ENCODE measurements at places on chromosomes 1 and 21.

- DNase-seq = no peak
These were observed 125.2 kb upstream of the DPYD start for GRCh38 chr1:98045767-98046641.

DNA sequence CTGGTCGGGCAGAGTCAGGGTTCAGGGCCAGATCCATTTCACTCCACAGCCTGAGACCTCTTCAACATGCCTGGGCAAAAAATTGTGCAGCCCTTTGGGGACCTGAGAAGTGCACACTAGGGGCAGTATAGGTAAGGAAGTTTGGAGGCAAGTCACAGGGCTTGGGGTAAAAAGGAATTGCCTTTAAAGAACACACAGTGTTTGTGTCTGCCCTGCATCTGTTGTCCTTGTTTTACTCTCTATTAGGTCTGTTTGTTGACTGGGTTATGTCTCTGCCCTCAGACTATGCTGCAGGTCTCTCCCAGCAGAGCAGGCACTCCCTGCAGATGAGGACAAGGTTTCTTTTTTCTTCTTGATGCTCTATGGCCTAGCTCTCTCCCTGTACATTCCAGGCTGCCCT is 22.0 kb downstream of the LDLRAD2 start:
- DNase-seq = no peak

GRCh38 chr1:151710187-151710840 is 6.3 kb downstream of the CELF3 start:
- no peak for DNase-seq

DNA sequence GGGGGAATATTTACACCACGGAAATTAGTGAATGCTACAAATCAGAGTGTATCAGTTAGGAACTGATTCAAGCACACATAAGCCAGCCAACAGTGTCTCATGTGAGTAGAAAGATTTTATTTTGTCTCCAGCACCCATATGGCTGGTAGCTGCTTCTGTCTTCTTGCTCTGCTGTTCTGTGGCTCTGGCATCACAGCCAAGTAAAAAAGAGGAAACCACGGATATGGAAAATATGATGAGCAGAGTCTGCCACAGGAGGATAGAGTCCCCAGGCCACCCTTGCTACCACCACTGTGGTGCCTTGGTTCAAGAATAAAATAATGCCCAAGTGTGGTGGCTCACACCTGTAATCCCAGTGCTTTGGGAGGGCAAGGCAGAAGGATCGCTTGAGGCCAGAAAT is 53.6 kb upstream of the SPOCD1 start:
- no peak for DNase-seq

DNA sequence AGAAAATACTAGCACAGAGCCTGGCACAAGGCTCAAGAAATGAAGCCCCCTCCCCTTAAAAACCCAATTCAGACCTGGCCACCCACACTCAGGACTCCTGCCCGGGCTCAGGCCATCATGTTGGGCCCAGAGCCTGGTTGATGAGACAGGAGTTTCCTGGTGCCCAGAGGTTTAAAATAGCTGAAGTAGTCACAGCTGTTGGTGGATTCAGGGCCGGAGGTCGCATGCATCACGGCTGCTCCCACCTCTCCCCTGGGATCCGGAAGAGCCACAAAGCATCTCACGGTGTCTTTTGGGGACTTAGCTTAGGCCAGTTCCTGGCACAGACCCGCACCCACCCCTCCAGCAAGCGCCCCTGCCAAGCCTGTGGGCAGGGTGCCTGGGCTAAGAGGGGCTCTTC is 2.6 kb upstream of the PADI2 start:
- no peak for DNase-seq

GRCh38 chr1:177069490-177069889 is 95.0 kb downstream of the ASTN1 start:
- DNase-seq = no peak

- no peak for DNase-seq
These were observed 49.7 kb upstream of the RAP1A start for GRCh38 chr1:111569913-111570312.

DNA sequence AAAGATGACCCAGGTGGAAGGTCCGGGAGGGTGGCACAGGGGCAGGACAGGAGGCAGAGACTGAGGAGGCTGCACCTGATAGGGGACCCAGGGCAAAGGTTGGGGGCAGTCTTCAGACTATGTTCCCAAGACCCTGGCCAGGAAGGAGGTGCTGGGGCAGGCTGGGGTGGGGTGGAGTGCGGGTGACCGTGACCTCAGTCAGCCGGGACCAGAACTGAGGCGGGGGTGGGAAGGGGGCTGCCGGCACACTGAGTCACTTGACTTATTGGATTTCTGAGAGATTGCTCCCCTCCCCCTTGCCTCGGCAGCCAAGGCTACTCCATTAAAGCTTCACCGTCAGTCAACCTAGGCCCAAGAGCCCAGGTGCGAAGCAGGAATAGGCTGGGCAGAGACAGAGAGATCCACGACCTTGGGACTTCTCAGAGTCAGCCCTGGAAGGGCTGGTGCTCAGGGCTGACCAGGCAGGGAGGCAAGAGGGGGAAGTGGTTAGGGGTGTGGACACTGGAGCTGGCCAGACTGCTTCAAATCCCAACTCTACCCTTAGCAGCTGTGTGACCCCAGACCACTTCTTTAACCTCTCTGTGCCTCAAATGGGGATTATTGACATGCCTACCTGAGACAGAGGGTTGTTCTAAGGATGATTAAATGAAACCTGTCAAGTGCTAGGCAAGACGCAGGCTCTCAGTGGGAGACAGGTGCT is 47.9 kb upstream of the LAPTM5 start:
- no peak for DNase-seq

GRCh38 chr1:59687081-59687480 is 127.7 kb upstream of the HOOK1 start:
- no peak for DNase-seq

DNA sequence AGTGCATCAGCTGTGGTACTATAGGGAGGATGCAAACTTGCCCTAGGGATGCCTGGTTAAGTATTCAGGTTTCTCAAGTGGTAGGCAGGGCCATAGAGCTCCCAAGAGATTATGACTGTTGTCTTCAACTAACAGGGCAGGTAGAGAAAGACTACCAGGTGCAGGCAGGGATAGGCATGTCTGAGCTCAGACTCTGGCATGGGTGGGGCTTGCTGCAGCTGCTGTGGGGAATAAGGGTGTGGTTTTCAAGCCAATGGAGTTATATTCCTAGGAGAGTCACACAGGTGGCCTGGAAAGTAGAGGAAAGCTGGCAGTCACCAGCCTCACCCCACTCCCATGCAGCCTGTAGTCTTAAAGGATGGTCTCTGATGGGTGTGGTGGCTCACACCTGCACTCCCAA is 673.4 kb upstream of the ADGRL4 start:
- no peak for DNase-seq

DNA sequence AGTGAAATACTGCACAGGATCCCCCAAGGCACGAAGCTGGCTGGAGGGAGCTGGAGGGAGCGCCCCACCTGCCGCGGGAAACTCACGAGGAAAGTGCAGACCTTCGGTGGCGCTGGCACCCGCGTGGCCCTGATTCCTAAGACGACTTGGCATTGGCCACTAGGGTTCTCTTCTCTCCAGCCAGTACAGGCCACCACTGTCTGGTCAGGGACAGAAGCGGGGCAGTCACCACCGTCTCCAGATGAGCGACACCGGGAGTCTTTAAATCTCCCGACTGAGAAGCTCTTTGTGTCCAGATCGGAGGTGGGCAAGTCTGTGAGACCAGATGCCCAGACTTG is 19.2 kb upstream of the CHIA start:
- no peak for DNase-seq

DNA sequence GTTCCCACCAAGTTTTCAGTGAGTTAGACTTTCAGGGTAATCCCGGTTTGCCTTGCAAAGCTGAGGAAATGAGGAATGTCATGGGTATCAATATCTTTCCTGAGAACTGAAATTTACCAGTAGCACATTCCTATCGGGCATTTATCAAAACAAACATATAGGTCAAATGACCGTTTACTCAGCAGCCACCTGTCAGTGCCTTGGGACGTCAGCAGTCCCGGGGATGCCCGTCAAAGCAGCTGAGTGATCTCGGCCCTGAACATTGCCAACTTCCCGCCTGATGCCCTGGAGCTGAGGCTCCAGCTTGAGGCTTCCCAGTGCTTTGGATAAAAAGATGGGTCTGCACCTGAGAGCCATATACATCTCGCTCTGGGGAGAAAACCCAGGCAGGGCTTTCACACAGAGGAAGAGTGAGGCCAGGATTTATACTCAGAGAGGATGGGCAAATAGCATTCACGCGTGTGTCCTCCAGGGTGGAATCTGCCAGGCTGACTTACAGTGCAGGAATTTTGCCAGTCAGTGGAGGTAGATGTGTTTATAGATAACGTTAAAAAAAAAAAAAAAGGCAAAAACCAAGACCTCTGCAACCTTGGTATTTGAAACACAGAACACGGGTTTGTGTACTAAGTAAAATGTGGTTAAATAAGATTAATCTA is 435.7 kb upstream of the VAMP3 start:
- no peak for DNase-seq

- peak; percentile 15 for DNase-seq
These were observed 58.5 kb downstream of the WNT9A start for GRCh38 chr1:227889047-227889862.

DNA sequence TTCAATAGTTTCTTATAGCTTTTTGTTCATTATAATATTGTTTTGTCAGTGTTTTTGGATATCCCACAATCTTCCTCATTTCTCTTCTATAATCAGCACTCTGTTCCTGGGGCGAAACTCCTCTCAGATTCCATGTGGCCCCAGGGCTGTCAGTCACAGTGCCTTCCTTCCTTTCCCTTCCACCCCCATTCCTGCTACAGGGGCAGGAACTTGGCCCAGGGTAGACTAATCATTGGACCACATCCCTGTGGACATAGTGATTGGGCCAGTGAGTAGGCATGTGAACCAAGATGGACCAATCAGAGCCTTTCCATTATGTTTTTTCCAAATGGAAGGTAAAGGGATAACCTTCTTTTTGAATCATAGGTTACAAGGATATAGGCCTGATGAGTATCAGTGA is 78.3 kb downstream of the PGM1 start:
- DNase-seq = no peak

- no peak for DNase-seq
These were observed 59.3 kb downstream of the FH start for GRCh38 chr1:241460098-241460873.

DNA sequence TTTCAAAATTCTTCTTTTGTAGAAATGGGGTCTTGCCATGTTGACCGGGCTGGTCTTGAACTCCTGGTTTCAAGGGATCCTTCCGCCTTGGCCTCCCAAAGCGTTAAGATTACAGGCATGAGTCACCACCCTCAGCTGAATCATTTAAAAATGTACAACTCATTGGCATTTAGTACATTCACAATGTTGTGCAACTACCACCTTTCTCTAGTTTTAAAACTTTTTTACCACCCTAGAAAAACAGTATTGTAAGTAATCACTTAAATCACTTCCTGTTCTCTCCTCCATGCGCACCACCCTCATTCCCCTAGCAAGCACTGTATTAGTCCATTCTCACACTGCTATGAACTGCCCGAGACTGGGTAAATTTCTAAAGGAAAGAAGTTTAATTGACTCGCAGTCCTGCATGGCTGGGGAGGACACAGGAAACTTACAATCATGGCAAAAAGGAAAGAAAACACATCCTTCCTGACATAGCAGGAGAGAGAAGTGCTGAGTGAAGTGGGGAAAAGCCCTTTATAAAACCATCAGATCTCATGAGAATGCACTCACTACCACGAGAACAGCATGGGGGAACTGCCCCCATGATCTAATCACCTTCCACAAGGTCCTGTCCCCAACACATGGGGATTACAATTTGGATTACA is 14.4 kb upstream of the THEM5 start:
- no peak for DNase-seq

GRCh38 chr21:45518742-45519141 is 23.5 kb downstream of the SLC19A1 start:
- DNase-seq = no peak

- no peak for DNase-seq
These were observed 8.8 kb upstream of the REN start for GRCh38 chr1:204174958-204175357.

- DNase-seq = no peak
These were observed 38.4 kb downstream of the LHX8 start for GRCh38 chr1:75172556-75172955.

DNA sequence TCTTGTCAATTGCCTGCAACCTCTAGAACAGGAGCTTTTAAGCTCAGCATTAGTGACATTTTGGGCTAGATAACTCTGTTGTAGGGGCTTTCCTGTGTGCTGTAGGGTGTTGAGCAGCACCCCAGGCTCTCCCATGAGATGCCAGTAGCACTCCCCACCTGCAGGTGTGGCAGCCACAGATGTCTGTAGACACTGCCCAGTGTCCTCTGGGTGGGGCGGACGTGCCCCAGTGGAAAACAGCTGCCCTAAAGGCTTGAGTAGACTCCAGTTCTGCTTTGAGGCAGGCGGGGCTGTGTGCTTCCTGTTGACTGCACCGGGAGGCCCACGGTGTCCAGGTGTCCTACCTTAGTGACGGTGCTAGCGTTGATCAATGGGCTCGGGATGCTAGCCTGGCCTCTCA is 16.9 kb upstream of the PWP2 start:
- peak; percentile 93 for DNase-seq

DNA sequence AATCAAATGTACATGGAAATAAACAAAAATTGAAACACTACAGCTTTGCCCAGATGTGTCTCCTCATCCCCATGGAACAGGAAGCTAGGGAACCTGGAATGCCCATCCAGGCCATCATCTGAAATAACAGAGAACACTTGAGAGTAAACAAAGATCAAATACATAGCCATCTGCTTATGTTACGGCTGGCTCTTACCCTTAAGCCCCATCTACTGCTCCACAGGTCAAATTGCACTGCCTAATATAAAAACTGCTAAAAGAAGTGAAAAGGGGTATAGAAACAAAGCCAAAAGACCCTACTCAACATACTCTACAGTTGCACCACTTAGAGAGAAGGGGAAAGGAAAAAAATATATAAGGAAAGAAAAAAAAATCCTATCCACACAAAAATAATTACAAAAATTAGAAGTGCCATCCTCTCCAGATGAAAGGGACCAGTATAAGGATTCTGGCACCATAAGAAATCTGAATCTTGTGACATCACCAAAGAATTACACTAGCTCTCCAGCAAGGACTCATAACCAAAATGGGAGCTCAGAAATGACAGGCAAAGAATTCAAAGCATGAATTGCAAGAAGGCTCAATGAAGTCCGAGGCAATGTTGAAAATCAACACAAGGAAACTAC is 26.9 kb downstream of the OR6Y1 start:
- DNase-seq = no peak

GRCh38 chr1:227428803-227429202 is 110.5 kb upstream of the CDC42BPA start:
- peak; percentile 56 for DNase-seq

- DNase-seq = no peak
These were observed 37.4 kb downstream of the GPR161 start for GRCh38 chr1:168099337-168099801.

GRCh38 chr1:186073697-186074096 is 301.4 kb downstream of the TPR start:
- DNase-seq = no peak

GRCh38 chr1:43482215-43482614 is 28.5 kb upstream of the HYI start:
- no peak for DNase-seq

GRCh38 chr1:109184687-109185086 is 29.0 kb upstream of the SARS1 start:
- DNase-seq = peak; percentile 23

- no peak for DNase-seq
These were observed 311.2 kb downstream of the VAV3 start for GRCh38 chr1:107653765-107654164.
